ENCODE measurements at places on chromosomes 11 and 22.
A peak's percentile ranks its signal among the peaks of the same experiment; 100 is the strongest.

DNA sequence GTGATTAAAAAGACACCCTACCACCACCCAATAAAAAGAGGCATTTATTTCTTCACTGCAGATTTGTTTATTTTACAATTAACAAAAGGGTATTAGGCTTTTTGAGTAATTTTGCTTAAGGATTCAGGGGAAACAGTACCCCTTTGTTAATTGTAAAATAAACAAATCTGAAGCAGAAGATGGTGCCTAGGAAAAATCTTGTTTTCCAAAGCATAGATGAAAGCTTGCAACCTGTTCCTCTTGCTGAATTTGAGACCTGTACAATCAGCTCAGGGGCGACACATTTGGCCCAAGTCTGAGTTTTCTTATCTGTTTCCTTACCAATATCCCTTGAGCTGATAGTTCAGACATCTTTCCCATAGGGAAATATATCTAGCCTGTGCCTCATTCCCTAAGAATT lies 171.9 kb downstream of the GRIA4 start:
- DNase-seq, result no peak

DNA sequence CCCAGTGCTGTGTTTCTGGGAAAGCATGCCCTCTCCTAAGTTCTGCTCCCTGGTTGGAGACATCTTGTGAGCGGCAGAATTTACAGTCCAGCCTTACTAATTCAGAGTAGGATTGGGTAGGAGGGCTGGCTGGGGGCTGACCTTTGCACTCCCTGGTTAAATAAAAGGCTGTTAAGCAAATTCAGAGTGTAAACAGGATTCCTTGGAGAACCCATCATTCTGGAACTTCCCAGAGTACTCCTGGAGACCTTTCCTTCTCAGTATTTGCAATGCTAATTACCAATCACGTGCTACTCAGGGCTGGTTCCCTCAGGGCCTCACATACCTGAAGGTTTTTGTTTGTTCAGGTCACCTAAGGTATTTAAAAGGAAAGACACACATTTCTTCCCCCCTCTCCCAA lies 340.2 kb downstream of the TBC1D22A start:
- DNase-seq, result no peak

DNA sequence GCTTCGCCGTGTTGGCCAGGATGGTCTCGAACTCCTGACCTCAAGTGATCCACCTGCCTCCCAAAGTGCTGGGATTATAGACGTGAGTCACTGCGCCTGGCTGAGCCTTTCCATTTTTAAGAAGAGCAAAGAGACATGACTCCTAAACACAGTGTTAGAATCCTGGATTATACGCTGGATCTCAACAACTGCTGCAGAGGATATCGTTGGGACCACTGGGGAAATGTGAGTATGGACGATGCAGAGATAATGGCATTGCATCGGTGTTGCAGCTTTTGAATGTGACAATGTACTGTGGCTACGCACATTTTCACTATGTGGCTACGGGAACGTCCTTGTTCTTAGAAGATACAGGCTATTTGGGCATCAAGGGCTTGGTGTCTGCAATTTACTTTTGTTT lies 6.2 kb downstream of the MRGPRF start:
- DNase-seq, result no peak

DNA sequence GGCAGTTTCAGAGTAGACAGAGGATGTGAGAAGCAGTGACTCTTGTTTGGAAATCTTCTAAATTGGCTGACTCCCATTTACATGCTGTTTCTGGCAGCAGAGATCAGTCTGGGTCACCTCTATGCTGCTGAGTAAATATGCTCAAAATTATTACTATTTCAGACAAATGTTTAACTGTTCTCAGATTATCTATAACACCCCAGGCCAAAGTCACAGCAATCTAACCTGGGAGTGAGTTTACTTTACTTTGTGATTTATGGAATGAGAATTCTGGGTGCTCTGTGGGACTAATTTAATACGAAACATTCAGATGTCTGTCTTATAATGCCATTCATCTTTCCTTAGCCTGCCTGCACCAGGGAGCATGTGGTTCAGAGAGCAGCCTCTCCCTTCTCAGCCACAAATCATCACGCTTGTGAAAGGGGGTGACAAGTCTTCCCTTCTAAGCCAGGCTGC lies 282.5 kb upstream of the MPPED2 start:
- DNase-seq, result no peak

- no peak for DNase-seq
Measured at GRCh38 chr22:50243685-50244419, 971 bp downstream of the TUBGCP6 start.

DNA sequence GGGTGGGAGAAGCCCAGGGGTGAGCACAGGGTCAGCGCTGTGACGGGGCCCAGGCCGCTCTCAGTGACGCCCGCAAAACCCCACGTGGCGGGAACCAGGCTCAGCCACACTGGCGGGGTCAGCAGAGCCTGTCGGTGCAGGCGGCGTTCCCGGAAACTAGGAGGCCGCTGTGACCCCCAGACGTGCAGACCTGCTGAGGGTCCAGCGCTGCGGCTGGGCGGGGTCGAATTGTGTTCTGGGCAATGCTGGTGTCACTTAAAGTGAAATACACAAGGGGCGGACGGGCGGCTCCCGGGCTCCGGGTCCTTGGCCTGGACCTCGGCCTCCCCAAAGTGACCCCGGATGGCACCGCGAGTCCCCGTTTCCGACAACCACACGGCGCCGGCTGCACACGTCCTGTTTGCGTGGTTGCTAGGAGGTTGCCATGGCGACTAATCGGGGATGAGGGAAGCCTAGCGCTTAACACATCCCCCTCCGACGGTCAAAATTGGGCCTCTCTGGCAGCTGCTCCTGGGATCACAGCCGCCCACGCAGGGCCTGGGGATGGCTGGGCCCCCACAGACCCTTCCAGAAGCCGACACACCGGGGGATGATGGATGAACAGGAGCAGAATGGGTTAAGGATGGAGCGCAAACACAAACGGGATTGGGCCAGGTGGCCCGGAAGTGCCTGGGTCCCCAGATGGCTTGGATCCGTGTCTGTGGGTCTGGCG lies 81.7 kb upstream of the PRR5 start:
- peak; percentile 79 for DNase-seq

- peak; percentile 48 for DNase-seq
Measured at GRCh38 chr11:126477535-126478305, 122.2 kb downstream of the ST3GAL4 start.

GRCh38 chr11:60699284-60699691 lies at the start of gene MS4A8:
Gene MS4A8 (plus strand): TSS chr11:60699612. CDS start chr11:60700861, 1,249 bp downstream.
- DNase-seq, result no peak

- DNase-seq, result peak; percentile 22
Measured at GRCh38 chr11:115334932-115335788, 169.1 kb downstream of the CADM1 start.

DNA sequence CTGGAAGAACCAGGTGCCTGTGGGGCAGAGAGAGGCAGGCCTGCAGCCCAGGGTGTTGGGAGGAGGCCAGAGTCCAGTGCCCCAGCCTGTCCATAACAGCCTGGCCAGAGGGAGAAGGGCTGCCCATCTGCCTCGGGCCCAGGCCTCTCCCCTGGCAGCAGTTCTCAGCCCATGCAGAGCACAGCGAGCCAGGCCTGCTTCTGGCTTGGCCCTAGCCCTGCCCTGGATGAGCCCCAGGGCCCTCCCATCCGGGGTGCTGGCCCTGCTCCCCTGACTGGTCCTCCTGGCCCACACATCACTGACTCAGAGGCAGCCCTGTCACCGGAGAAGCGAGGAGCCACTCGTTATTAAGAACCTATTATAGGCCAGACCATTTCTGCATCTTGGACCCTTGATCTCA lies 19.7 kb upstream of the MYRF start:
- no peak for DNase-seq

- DNase-seq, result peak; percentile 56
Measured at GRCh38 chr11:87097582-87097981, 59.8 kb downstream of the TMEM135 start.

DNA sequence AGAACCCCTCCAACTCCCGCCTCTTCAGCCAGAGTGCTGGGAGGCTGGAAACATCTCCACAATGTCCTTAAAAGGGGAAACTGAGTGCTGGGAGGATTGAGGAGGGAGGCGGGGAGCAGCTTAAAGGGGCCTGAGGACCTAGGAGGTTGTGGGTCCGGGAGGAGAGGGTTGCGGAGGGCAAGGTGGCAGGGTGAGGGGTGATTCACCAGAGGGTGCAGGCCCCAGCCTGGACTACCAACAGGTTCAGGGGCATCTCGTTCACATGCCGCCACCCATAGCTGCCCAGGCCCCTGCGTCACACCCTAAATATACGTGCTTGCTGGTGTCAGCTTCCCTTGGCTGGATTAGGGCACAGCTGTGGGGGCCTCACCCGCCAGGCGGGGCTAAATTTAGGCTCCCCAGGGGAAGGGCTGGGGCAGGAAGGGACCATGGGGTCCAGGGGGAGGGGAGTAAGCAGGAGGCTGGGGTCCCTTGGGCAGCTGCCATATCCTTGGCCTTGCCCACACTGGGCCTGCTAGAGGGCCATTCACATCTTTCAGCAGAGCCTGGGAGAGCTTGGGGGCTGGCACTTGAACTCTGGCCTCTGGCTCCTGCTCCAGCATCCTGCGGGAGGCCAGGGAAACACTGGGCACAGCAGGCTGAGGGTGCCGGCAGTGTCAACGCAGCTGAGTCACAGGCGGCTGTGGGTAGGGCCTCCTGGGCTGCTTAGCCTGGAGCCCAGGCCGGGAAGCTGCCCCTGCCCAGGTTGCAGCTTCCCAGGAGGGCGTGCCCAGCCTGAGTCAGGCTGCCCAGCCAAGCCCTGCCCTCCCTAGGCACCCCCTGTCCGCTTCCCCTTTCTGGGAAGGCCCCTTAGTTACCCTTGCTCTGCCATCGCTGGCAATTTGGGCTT lies 1.3 kb downstream of the EHBP1L1 start:
- peak; percentile 45 for DNase-seq
